ENCODE measurements at places on chromosomes 16 and 17. TPM values are rescaled to one million over a fixed set of nuclear protein-coding genes. Genes with fewer than 3 reads are reported as not detected.

Gene ZNF423
- not detected for total RNA-seq

Gene HOXB3
- total RNA-seq = 7.5 TPM

Gene OR1F1
- not detected for total RNA-seq

Gene GJD3
- not detected for total RNA-seq

Gene EPN2
- 7.2 TPM for total RNA-seq

Gene ANKFY1
- total RNA-seq = 69.7 TPM

Gene PRCD
- not detected for total RNA-seq

Gene TBC1D3
- total RNA-seq = not detected

Gene SALL1
- not detected for total RNA-seq

Gene RNF222
- total RNA-seq = 0.13 TPM

Gene CRHR1
- not detected for total RNA-seq

Gene FOXL1
- not detected for total RNA-seq

Gene OR1D2
- not detected for total RNA-seq

DNA sequence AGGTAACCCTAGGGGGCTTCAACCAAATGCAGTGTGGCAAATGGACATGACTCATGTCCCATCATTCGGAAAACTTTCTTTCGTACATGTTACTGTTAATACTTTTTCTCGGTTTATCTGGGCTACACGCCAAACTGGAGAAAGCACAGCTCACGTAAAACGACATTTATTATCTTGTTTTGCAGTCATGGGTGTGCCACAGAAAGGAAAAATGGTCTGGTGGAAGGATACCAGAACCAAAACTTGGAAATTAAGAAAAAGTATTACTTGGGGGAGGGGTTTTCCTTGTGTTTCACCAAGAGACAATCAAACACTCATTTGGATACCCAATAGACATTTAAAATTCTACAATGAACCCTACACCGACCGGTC lies 23.6 kb downstream of the ALOX15B start:
- DNase-seq = no peak

- DNase-seq = no peak
These were observed 81.8 kb upstream of the DNAJA2 start for GRCh38 chr16:47055136-47055885.

DNA sequence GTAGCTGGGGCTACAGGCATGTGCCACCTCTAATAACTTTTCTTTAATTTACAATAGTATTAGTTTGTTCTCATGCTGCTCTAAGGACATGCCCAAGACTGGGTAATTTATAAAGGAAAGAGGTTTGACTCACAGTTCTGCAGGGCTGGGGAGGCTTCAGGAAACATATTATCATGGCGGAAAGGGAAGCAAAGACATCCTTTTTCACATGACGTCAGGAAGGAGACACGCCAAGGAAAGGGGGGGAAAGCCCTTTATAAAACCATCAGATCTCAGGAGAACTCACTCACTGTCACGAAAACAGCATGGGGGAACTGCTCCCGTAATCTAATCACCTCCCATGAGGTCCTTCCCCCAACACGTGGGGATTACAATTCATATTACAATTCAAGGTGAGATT lies 18.3 kb downstream of the IL4R start:
- no peak for DNase-seq

GRCh38 chr16:582614-583331 lies 7.1 kb upstream of the RAB40C start:
- DNase-seq = no peak

DNA sequence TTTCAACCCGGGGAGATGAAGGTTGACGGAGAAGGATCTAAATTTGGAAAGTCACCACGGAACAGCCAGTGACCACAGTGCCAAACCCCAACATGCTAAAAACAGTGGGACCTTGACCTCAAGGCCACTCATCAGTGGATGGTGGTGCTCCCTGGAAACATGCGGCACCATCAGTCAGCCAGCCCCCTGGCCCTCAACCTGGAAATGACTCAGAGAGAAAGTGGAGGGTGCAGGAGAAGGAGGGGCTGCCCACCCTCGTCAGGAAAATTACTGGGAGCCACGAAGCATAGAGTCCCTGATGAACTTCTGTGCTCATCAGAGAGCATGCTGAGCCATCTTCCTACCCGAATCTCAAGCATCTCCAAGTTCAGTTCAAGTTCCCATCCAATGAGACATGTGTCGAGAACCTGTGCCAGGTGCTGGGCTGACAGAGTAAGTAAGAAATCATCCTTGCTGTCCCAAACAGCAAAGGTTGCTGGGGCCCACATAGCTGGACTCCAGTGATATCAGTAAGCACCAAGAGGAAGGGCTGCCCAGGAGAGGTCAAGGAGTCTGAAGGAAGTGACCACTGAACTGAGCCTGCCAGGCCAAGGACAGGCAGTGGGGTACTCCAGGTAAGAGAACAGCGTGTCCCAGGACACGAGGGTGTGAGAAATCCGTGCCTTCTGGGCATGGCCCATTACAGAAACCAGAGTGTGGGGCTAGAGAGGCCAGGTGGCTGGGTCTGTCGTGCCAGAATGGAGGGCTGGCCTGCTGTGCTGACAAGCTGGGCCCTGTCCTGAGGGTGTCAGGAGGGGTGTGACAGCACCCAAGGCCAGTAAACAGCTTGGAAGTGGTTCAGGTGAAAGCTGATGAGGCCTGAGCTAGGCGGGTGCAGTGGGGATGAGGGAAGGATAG lies 5.2 kb downstream of the PECAM1 start:
- no peak for DNase-seq

- DNase-seq = no peak
These were observed 18.0 kb downstream of the ADAM11 start for GRCh38 chr17:44776628-44777393.

- no peak for DNase-seq
These were observed 1.1 kb downstream of the RPRML start for GRCh38 chr17:46977750-46978488.

DNA sequence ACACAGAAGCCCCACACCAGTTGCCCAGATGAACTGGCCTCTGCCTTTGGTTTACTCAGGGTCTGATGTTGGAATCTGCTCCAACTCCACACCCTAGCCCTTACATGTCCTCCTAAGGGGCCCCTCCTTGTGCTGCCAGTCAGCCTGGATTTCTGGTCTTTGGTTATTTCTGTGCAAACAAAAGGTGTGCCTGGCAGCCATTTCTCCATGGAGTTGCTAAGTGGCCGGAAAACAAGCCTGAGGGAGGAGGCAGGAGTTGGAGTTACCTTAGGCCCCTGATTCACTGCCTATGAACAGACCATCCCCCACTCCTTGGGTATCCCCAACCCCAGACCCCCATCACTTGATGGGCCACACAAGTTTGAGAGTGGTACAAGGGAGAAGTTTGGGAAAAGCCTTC lies 4.4 kb upstream of the ALKBH5 start:
- DNase-seq = no peak

GRCh38 chr16:2208308-2208707 lies 2.4 kb downstream of the BRICD5 start:
- no peak for DNase-seq

DNA sequence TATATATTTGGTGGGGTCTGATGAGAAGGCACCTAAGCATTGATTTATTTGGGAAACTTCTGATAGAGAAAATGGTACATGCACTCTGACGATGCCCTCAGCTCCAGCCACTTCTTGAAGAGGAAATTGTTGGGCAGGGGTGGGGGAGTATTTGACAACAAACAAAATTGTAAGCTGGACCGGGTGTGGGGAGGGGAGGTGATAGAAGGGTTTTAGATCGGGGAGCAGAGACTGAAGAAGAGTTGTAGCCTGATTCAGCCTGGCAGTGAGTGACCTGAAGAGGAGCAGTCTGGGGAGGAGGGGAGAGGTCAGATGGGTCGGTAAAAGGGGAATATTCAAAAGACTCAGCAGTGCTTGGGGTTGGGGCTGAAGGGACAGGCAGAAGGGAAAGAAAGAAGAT lies 2284.7 kb downstream of the TP53TG3F start:
- DNase-seq = no peak

DNA sequence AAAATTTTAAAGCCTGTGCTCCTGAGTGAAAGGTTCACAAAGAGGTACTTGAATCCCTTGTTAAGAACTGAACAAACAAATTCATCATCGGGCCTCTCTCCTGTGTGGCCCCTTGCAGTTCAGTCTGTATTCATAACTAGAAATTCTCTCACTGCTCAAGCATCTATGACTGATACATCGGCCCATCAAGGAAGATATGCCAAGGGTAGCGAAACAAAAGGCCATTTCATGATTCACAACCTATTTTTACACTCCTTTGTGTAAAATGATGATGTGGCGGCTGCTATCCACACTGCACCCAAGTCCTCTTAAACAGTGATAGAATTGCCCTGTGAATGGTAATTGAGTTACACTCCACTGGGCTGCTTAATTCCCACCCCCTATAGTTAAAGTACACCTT lies 204.6 kb downstream of the STX8 start:
- no peak for DNase-seq

DNA sequence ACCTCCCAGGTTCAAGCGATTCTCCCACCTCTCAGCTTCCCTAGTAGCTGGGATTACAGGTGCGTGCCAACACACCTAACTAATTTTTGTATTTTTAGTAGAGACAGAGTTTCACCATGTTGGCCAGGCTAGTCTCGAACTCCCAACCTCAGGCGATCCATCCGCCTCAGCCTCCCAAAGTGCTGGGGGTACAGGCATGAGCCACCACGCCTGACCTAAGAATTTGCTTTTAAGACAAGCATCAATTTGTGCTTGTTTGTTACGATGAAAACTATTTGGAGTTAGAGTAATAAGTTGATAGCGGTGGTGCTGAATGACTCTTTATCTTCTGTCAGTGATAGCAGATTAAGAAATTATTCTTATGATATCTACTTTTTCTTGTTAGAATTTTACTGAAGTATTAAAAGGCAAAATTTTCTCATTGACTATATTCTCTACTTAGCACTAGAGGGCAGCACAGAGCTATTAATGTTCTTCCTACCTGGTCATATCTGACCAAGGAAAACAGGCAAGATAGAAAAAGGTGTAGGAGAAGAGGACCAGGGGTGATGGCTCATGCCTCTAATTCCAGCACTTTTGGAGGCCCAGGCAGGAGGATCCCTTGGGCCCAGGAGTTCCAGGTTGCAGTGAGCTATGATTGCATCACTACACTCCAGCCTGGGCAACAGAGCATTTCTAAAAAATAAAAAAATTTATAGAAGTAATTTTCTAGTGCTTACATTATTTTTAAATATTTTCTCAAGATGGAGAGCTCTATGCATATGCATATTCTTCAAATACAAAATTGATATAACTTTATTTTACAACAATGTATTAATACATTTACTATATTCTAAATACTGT lies 24.5 kb downstream of the STXBP4 start:
- DNase-seq = no peak

DNA sequence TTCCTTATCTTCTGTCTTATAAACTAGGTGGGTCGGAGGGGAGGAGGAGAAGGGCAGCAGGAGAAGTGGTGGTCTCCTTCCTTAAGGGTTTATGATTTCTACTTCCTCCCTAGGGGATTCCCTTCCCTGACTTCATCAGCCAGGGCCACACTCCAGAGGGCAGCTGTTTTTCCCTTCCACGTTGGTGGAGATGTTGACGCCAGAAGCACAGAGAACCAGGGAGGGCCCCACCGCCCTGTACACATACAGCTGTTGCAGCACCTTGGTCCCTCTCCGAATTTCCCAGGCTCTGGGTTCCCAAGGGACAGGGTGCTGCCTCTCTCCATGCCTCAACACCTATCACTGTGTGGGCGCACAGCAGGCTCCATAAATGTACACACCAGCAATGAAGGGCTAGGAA lies 5.6 kb upstream of the SLC6A4 start:
- no peak for DNase-seq

- peak; percentile 29 for DNase-seq
These were observed 43.2 kb upstream of the DNAJA2 start for GRCh38 chr16:47016700-47017133.

DNA sequence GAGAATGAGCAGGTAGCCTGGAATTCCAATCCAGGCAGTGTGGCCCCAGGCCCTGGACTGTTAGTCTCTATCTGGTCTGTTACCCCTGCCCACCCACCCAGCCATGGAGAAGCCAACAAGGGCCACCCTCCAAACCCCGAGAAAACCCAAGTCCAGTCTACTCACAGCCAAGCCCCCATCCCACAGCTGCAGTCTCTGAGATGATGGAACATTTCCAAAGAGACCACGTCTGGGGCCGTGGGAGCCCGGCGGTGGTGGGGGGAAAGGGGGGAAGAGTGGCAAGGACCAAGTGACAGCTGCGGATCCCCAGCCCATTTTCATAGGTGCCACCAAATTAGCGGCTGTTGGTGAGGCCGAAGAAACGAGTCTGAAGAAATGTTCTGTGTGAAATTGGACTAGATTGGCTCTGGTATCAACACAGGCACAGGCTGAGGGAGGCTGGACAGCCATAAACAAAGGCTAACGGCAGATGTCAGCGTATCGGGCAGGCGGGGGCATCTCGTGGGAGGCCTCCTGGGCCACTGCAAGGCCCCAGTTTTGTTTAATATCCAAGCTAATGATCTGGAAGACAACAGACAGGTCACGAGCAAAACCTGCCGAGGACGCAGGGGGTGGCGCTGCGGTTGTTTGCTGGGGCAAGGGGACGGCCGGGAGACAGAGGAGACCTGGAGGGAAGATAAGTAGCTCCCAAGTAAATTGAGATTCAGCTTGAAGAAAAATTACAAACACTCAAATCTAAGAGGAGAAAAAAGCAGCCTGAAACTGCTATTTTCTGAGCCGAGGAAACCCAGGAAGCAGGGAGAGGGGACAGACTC lies 53.4 kb downstream of the RBFOX3 start:
- no peak for DNase-seq

- peak; percentile 31 for DNase-seq
These were observed 1.9 kb upstream of the NFAT5 start for GRCh38 chr16:69563605-69564580.

GRCh38 chr17:15944759-15945526 lies at the start of gene ADORA2B:
Gene ADORA2B (plus strand): TSS chr17:15945130. CDS start chr17:15945249, 119 bp downstream.
- peak; percentile 28 for DNase-seq

- DNase-seq = no peak
These were observed 2178.3 kb downstream of the TP53TG3F start for GRCh38 chr16:35637683-35638082.

GRCh38 chr17:8186446-8186786 lies 3.6 kb downstream of the BORCS6 start:
- no peak for DNase-seq

DNA sequence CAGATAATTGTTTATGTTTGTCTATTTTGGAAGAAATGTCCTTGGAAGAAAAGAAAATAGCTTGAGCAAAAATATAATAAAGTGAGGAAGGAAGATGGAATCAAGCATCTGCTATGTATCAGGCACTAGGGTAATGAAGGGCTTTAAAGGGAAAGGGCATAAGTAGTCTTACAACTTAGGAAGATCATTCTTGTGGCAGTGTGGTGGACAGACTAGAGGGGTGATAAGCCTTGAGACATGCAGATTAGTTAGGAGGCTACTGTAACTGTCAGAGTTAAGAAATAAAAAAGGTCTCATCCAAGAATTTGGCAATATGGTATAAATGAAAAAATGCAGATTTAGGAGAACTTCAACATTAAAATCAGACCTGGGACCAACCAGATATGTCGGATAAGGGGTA lies 14.9 kb downstream of the FAM222B start:
- no peak for DNase-seq

- DNase-seq = no peak
These were observed 97.0 kb downstream of the MRTFB start for GRCh38 chr16:14168146-14168545.

- DNase-seq = no peak
These were observed 9.7 kb downstream of the CTCF start for GRCh38 chr16:67571981-67572431.

GRCh38 chr17:70405492-70406220 lies 236.3 kb downstream of the KCNJ2 start:
- DNase-seq = no peak

Data from naive thymus-derived CD4-positive, alpha-beta T cell (primary cell).